ENCODE measurements at places on chromosomes 5 and 9. TPM values are rescaled to one million over a fixed set of nuclear protein-coding genes. Genes with fewer than 3 reads are reported as not detected.

DNA sequence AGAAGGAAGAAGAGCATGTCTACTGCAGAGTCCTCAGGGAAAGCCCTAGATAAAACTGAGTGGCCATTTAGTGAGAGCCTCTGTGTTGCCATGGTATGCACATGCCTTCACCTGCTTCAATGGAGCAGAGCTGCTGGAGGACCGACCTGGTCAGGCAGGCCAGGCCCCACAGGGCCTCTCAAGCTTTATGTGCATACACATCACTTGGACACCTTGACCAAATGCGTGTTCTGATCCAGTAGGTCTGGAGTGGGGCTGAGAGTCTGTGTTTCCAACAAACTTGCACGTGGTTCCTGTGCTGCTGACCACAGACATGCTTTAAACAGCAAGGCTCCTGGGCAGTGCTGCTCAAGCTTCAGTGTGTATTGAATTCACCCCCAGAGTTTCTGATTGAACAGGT lies 51.4 kb upstream of the SLC2A8 start:
- DNase-seq: no peak

- DNase-seq: no peak
Measured at GRCh38 chr9:137506274-137506673, 43.9 kb downstream of the PNPLA7 start.

GRCh38 chr5:160835818-160836528 lies 16.0 kb downstream of the ATP10B start:
- no peak for DNase-seq

GRCh38 chr5:100828898-100829356 lies 74.2 kb downstream of the ST8SIA4 start:
- DNase-seq: no peak

DNA sequence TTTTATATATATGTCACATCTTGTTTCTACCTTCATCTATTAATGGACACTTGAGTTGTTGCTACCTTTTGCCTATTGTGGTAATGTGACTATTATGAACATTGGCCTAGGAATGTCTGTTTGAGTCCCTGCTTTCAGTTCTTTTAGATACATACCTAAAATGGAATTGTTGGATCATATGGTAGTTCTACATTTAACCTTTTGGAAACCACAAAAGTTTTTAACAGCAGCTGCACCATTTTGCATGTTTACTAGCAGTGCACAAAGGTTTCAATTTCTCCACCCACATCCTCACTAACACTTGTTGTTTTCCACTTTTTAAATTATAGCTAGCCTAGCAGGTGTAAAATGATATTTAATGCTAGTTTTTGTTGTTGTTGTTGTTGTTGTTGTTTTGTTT lies 88.4 kb downstream of the GALNT10 start:
- no peak for DNase-seq

- no peak for DNase-seq
Measured at GRCh38 chr5:66074901-66075300, 69.2 kb upstream of the SREK1 start.

DNA sequence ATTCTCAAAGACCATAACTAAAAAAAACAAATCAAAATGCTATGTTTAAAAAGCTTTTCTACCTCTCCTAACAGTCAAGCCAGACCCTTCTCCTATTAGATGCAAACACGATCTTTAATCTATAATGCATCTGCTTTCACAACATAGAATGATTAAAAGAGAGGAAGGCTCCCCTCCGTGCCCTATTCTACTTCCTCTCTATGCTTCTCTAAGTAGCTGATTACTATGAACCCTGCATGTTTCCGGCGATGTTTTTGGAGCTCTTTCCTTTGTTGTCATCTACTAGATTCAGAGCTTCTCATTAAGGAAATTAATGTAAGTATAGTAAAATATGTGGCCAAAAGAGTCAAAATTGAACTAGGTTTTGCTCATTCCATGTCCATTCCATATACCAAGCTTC lies 29.2 kb upstream of the CEP120 start:
- DNase-seq: no peak

Gene LECT2
- not detected for total RNA-seq

Gene CDC20B
- total RNA-seq: 0.13 TPM

Gene MOB3B
- 2.8 TPM for total RNA-seq

Gene APC
- 21.5 TPM for total RNA-seq

Gene NDUFS6
- total RNA-seq: 36.7 TPM
